ENCODE measurements at places on chromosomes 5 and 9.

- no peak for DNase-seq
Measured at GRCh38 chr5:109168151-109168550, 241.6 kb downstream of the PJA2 start.

GRCh38 chr9:104992659-104993058, 64.7 kb upstream of the ABCA1 start:
- DNase-seq: no peak

DNA sequence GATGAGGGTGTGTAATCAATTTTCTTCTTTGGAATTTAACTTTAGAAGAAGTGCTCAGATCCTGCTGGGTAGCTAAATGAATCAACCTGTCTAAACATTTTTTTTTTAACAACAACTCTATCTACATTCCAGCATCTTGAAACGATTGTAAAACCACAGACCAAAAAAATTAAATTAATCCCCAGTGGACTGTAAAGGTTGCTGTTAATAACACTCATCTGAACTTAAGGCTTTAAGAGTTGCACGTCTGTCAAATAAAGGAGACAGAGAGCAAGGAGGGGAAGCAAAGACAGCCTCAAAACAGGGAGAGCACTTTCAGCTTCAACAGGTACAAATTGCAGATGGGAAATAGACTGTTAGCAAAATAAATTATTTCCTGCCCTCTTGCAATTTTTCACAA, 548.5 kb downstream of the DTWD2 start:
- no peak for DNase-seq

- DNase-seq: no peak
Measured at GRCh38 chr5:52814352-52815148, 26.8 kb downstream of the ITGA1 start.
